ENCODE measurements at places on chromosomes 6 and 20. TPM values are rescaled to one million over a fixed set of nuclear protein-coding genes. Genes with fewer than 3 reads are reported as not detected.
A peak's percentile ranks its signal among the peaks of the same experiment; 100 is the strongest.

The CCM2L gene
- 6.0 TPM for total RNA-seq

GRCh38 chr6:160141001-160141726 is 19.5 kb downstream of the SLC22A1 start:
- peak; percentile 34 for DNase-seq

DNA sequence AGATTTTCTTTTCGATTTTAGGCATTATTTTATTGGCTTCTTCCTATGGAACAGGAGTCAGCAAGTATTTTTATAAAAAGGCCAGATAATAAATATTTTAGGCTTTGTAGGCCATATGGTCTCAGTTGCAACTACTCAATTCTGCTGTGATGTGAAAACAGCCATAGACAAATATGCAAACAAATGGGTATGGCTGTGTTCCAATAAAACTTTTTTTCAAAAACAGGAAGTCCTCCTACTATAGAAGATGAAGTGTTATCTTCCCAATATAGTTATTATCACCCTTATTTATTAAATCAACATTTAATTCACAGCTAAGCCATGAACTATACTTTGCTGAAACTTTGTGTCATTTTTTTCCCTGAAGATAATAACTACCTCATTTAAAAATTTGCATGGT is 57.2 kb downstream of the CHD6 start:
- no peak for DNase-seq

DNA sequence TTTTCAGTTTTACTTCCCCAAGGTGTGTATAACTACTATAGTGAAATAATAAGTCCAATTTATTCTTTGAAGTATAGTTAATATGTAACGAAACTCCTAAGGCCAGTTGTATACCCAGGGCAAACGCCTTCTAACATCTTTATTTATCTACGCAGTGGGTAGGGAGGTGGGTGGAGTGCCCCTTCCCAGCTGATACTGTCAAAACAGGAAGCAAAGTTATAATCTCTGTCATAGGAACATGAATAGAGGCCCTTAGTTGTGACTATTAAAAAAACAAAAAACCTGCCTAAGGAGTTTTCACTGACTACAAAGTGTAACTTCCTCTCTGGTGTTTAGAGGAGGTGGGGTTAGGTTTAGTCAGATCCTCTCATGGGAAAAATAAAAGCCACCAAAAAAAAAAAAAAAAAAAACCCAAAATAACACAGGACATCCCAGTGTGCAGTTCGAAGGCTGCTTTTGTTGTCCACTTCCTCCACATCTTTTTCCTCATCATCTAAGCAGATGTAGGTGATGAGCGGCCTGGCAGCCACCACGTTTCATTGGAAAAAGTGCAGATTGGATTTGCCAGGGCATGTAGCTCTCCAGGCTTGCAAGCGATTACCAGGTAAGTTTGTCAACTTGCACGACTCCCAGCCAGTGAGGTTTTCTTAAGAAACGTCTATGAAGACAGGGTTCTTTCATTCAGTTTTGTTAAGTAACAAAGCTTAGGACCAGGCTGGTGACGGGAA is 58.7 kb downstream of the UTRN start:
- no peak for DNase-seq

The GNMT gene
- 4.1 TPM for total RNA-seq

DNA sequence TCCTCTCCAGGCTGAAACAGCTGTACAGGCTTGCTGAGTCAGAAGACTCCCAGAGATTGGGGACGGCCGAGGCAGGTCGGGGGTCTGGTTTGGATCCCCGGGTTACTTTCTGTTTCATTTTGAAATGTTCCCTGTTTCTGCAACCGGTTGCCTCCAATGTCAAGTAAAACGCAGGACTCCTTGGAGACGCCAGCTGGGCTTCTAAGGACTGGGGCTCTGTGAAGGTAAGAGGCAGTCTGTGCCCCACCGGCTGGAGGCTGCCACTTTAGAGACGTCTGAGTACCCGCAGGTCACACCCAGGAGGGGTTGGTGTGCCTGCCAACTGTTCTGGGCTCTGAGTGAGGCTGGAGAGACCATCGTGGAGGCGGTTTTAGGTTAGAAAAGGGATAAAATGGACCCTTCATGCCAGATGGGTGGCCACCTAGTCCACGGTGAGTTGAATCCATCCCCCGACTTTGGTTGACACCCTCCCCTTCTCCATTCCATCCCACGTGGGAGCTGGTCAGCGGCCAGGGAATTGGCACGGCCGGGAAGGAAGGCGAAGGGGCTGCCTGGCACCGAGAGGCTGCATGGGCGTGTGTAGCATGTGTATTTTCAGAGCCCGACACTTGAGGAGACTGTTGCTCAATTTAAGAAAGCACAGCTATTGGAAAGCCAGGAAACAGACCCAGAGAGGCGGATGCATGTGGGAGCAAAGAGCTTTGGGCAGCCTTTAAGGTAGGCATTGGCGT is 240.9 kb downstream of the PHACTR1 start:
- DNase-seq = peak; percentile 73

The CST7 gene
- 3.2 TPM for total RNA-seq

GRCh38 chr20:15857173-15857784 is 716.0 kb downstream of the KIF16B start:
- DNase-seq = no peak

GRCh38 chr6:105188251-105188650 is 8.4 kb upstream of the POPDC3 start:
- no peak for DNase-seq

The CLPSL2 gene
- total RNA-seq = not detected

The LTB gene
- total RNA-seq = not detected

- DNase-seq = no peak
Measured at GRCh38 chr6:39068391-39068790, 19.8 kb downstream of the GLP1R start.

DNA sequence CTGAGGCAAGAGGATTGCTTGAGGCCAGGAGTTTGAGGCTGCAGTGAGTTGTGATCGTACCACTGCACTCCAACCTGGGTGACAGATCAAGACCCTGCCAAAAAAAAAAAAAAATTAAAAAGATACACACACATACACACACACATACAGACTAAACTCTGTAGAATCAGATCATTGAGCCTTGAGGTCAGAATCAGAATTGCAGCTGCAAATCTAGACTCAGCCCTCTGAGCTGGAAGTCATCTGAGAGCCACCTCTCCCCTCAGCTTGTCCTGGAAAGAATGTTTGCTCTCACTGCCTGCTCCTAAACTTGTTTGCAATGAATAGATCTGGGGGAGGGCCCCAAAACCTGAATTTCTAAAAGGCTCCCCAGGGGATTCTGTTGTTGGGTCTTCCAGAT is 41.4 kb upstream of the ANGPT4 start:
- DNase-seq = no peak

DNA sequence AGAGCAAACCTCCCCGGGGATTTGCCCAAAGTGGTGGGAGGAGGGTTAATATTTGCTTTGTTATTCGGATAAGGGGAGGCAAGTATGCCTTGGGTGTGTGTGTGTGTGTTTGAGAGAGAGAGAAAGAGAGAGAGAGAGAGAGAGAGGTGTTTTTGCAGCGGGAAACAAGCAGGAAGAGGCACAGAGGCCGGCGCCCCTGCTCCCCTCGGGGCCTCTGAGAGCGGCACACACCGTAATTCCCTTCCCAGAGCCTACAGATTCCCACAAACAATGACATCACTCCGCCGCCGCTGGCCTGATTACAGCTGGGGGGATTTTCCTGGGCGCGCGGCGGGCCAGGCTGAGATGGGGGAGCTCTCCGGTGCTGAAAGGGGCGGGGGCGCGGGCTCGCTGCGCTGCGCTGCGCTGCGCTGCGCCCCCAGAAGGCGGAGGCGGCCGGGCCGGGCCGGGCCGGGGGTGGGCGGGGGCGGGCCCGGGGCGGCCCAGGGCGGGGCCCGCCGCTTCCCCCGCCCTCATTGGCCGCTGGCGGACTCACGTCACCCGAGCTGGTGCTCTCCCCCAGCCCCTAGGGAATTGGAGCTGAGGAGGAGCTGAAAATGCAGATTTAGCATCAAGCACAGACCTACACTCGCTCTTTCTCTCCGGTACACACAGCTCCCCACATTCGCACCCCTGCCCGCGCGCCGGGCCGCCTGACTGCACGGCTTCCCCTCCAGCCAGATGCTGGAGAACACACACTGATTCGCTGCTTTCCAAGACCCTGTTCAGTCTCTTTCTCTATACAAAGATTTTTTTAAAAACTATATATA is at the start of gene PCSK2:
TSS of gene PCSK2 (plus strand) at position 631 of the 809 bp plus-strand sequence. CDS start 266 bp downstream, outside the sequence.
- no peak for DNase-seq

DNA sequence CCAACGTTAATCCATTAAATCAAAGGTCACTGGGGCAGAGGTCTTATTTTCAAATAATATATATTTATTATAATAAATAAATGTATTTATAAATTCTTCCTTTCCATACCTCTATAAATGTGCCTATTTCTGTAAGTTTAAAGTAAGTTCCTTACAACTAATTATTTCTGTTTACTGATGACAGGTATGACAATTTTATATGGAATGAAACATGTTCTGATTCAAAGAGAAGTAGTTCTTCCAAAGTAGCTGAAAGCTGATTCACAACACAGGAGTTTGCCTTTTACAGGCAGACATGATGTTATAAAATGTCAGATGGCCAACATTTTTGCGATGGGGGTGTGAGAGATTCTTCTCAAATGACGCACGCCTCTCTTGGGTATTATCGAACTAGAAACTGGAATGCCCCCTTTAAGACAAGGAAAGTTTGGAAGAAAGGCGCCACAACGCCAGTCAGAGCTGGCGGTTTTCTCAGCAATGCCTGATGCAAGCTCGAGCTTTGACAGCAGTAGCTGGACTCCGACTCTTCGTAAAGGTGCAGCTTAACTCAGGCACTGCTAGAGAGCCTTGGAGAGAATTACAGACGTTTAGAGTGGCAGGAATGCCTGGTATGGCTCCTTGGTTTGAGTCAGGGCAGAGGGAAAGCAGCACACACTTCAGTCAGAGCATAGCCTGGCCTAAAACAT is 92.1 kb downstream of the FOXC1 start:
- peak; percentile 77 for DNase-seq

GRCh38 chr6:169075915-169076654 is 177.6 kb downstream of the THBS2 start:
- no peak for DNase-seq

GRCh38 chr6:16236631-16237199 is 1.7 kb upstream of the GMPR start:
- no peak for DNase-seq

DNA sequence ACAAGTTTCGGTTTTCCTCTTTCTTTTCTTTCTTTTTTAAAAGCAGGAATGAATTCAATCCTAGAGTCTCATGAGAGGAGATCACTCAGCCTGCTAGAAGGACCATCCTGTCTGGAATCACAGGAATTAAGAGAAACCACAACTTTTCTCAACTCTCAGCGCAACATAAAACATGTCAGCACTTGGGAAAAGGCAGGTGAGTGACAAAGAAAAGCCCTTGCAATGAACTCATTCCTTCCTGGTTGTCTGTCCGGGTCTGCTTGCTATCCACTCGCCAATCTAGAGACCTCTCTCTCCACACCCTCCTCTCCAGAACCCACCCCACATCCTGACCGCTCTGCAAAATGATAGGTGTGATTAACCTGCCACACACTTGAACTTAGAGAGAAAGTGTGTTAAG is 253.8 kb downstream of the LY86 start:
- no peak for DNase-seq

- DNase-seq = no peak
Measured at GRCh38 chr6:132902901-132903300, 88.5 kb downstream of the RPS12 start.

GRCh38 chr20:39047417-39047985 is 85.4 kb downstream of the DHX35 start:
- no peak for DNase-seq

DNA sequence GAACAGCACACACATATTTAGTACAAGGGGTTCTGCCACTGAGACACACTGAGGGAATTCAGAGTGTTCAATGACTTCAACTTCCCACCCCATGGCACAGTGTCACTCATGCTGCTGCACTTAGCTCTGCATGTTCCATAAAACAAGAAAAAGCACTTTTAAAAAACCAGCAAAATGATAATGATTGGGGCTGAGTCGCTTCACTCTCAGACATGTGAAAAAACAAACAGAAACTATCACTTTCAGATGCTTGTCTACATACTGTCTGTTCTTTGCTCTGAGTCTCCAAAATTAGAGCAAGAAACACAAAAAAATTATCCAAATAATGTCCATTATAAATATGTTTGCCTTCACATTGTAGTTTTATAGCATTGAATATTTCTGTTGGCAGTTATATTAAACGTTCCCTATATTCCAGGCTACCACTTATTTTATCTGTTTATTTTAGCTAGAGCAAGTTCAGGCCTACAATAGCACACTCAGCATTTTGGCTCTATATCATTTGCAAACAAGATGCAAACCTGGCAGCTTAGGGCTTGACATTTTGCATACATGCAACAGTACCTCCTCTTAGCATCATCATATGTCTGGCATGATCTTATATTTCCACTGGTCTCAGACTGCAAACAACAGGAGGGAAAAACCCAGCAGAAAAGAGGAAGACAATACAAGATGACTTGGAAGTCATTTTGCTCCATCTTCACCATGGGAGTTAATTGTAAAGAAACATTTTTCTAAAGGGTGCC is 398.8 kb downstream of the HACE1 start:
- DNase-seq = no peak

The ZBTB46 gene
- total RNA-seq = 12.2 TPM

DNA sequence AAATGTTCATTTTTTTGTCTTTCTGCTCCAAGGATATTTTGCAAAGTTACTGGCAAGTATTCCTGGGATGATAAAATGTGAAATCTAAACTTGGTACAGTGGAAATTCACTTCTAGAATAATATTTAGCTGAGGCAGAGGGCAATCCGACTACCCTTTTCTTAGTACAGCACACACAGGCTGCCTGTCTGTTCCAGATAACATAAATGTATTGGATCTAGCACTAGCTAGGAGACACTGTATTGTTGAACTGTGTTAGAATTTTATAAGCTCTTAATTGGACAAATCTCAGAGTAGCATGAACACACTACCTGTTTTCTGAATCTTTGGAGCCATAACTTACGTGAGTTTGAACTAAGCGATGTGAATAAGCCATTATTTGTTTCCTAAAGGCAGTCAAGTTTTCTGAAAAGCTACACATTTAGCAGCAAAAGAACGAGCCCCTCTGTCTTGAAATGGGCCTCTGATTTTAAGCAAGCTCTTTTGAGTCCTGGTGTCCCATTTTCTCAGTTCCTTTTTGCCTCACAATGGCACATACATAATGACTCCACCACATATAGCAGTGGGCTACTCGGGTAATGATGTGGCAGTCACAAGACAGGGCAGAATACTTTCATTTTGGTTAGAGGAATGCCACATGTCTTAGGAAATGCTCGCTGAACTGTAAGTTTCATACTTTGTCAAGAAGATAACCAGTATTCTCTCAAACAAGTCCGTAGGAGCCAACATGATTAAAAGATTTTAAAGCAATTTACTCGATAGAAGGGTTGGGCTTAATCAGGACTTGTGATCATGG is 116.5 kb upstream of the ESR1 start:
- no peak for DNase-seq

The DLL1 gene
- 22.0 TPM for total RNA-seq

- no peak for DNase-seq
Measured at GRCh38 chr6:40599555-40599954, 12.4 kb upstream of the LRFN2 start.

DNA sequence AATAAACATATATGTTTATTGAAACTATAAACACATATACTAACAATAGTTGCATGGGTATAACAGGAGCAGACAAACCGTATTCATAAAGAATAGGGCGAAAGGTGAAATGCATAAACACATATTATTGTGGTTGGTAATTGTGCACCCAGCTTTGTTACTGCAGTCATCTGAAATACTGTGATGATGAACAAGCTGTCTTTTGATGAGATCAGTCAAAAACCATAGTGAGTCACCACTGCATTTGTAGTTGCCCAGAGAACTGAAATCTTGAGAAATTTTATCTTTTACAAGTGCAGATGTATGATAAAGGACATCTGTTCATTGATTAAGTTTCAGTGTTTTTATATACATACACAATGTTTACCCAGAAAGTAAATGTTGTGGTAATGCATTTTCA is 133.7 kb downstream of the MYO6 start:
- DNase-seq = no peak

GRCh38 chr6:161926324-161926723 is 652.5 kb upstream of the AGPAT4 start:
- DNase-seq = no peak

The DEFB115 gene
- not detected for total RNA-seq

Data from right atrium auricular region (tissue), 2 donors.